ENCODE measurements at places on chromosomes 2 and 18.
A peak's percentile ranks its signal among the peaks of the same experiment; 100 is the strongest.

GRCh38 chr2:178913049-178913441, 105.8 kb upstream of the TTN start:
- DNase-seq: no peak

GRCh38 chr2:223027442-223027841, 24.5 kb upstream of the KCNE4 start:
- no peak for DNase-seq

DNA sequence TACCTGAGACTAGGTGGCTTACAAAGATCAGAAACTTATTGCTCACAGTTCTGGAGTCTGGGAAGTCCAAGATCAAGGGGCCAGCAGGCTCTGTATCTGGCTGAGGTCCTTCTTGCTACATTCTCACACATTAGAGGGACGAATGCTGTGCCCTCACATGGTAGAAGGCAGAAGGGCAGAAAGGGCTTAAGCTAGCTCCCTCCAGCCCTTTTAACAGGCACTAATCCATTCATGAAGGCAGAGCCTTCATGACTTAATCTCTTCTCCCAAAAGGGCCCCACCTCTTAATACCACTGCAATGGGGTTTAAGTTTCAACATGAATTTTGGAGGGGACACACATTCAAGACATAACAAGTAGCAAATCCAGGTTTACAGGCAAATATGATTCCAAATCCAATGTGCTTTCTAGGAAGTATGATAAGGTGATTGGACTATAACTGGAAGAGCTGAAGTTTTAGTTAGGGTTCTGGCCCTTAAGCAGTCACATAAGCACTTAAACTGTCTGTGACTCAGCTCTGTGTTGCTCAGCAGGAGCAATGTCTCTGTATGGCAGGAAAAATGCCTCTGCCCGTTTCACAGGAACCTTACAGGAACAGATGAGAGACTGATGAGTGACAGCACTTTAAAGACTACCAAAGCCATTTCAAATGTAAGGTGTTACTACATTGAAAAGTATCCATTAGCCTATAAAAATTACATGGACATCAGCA, 119.6 kb upstream of the PTPRM start:
- DNase-seq: no peak

DNA sequence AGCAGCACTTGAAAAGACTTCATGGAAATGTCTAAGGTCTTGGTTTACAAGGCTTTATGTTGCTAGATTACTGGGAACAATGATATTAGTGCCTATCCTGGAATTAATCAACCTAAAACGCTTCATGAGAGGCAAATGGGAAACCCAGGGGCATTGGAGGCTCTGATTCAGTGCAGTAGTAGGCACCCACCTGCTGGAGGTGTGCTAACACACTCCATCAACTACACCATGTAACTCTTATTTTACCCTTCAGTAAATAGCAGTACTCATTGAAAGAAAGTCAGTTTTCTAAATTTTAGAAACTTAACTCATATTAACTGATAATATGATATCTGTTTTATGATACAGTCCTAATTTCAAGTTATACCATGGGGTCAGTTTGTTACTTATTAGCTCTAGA, 17.4 kb upstream of the HNRNPA3 start:
- no peak for DNase-seq

DNA sequence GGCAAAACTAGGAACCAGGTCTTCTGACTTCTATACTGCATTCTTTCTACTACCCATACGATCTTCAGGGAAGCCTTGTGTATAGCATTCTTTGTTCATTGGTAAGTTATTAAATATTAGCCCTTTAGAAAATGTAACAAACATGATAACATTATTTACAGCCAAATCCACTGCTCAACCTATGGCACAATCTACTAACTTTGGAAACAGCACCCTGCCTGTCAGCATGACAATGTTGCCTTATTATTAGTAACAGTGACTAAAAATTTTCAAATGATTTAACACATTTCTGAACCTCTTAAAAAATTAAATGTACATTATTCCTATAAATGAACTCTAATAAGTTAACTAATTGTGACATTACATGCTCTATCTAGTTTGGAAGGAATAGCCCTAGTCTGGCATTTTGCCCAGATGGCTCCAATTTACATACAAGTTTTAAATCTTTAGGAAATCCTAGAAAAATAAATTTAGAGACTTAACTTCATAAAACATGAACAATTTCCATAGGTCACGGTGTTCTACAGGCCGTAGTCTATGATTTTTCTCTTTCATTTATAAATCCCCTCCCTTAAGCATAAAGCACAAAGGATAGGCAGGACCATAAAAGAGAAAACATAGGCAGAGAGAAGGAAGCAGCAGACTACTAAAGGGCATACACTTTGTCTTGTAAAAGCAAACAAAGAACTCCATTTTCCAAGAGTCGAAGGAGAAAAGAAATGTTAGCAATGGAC, 33.7 kb downstream of the YES1 start:
- no peak for DNase-seq

GRCh38 chr2:217478831-217479455, 523.9 kb downstream of the TNS1 start:
- no peak for DNase-seq

GRCh38 chr18:58275176-58275575, 231.2 kb downstream of the NEDD4L start:
- no peak for DNase-seq

GRCh38 chr2:169302364-169302763, 60.0 kb downstream of the LRP2 start:
- no peak for DNase-seq

DNA sequence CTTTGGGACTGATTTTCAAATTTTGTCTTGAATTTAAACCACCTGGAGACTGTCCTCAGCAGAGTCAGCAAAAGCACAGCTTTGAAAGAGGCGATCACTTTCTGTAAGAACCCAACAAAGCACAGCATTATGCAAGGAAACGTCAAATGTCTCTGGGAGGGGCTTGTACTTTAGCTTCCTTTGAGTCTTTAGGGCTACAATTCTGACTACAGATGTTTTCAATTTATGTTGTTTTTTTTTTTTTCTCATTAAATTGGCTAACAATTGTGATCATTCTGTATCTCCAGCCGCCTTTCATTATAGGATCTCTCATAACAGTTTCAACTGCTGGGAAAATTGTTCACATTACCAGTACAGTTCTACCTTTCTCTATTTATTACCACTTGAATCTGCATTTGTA, 48.3 kb downstream of the COL3A1 start:
- no peak for DNase-seq

DNA sequence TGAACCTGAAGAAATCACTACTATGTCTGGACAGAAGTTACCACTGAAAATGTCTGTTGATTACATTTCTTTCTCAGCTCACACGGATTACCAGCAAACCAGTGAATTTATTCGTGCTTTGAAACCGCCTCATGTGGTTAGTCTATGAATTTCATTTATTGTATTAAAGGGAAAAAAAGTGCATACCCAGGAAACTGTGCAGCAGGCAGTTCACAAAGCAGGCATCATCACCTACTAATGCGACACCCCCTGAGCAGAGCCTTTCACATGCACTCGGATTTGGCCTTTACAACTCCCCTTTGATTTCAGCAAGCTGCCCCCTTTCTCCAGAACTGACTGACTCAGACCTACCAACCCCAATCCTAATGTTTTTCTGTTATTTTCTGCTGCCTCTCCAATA, 20.1 kb downstream of the CPSF3 start:
- DNase-seq: no peak

GRCh38 chr2:35251156-35251555, 1104.4 kb upstream of the CRIM1 start:
- DNase-seq: no peak

DNA sequence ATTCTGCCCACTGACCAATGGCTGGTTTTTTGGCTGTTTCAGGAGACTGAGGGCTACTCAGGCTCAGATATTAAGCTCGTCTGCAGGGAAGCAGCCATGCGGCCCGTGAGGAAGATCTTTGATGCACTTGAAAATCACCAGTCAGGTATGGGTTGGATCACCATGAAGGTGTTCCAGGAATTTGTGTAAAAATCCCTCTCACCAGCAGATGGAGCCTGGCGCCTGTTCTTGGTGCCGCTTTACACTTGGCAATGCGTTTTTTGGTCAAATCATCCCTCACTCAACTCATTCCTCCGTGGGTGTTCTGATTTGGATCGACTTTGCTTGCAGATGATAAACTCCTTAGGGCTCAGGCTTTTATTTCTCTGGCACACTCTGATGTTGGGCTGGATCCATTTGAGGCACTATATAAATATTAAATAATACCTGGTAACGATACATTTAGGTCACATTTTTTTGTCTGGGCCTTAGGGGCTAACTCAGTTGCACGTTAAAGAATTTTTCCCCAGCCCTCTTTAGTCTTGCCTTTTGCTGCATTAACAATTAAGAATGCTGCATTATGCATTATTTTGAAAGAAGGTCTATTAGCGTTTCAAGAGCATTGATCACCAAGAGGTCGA, 50.0 kb downstream of the HDHD2 start:
- no peak for DNase-seq

- no peak for DNase-seq
These were observed 174.4 kb downstream of the ICOS start for GRCh38 chr2:204110751-204111516.

DNA sequence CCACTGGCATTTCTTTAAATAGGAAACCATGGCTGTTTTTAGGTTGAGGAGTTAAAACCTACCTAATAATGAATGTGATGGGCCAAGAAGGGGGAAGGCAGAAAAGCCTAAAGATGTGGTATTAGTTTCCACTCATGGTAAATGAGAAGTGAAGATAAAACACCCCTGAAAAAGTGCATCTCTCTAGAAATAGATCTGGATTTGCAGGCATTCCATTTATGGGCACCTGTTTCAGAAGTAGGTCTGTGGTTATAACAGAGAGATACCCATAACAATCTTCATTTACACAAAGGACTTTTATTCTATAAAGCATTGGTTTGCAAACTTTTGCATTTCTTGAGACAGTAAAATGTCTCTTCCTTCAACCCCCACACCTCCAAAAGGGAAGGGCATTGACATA, 62.1 kb downstream of the PRKCE start:
- no peak for DNase-seq

- DNase-seq: no peak
These were observed 766.3 kb downstream of the SLC4A3 start for GRCh38 chr2:220393711-220394110.

- no peak for DNase-seq
These were observed 8.7 kb upstream of the COL5A2 start for GRCh38 chr2:189188115-189188805.

DNA sequence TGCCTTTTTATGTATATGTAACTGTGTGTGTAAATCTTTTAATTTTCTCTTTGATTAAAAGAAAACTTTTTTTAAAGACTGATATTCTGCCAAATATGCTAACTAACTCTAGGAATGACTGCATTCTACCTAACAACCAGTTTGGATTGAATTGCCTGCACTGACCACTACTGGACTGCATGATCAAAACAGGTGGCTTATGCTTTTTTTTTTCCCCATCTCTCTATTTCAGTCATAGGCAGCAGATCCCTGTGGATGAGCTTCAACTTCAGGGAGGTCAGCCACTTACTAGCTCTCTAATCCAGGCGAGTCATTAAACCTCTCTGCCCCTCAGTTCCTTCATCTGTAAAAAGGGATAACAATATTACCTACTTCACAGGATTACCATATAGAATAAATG, 138.6 kb upstream of the SERTAD2 start:
- DNase-seq: no peak

DNA sequence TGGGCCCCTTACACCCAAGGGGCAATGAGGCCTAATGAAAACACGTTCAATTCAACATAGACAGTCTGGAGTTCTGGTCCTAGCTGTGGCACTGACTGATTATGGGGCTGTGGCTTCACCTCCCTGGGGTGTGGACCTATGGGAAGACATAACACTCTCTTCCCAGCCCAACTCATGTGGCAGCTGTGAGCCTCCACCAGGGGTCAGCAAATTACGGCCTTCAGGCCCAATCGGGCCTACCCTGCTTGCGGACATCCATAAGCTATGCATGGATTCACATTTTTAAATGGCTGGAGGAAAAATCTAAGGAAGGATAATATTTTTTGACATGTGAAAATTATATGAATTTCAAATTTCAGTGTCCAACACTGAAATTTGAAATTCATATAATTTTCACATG, 101.3 kb downstream of the LOXHD1 start:
- peak; percentile 20 for DNase-seq

DNA sequence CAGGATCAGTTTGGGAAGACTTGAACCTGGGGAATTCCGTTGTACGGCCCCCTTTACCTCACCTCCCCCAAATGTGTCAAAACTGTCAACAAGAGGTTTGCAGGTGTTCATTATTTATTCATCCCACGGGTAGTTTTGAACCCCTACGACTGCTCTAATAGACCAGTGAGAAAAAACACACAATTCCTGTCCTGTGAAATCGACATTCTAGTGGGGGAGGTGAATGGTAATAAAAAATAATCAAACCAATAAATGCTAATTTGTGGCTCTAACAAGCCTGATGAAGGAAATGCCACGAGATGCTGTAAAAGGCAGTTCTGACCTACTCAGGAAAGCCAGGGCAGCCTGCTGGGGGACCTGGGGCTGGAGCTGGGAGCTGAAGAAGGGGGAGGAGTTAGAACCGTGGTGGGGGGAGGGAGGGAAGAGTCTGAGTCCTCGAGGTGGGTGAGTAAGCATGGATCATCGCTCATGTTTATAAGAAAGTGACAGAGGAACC, 463 bp upstream of the DNAJB2 start:
- no peak for DNase-seq

DNA sequence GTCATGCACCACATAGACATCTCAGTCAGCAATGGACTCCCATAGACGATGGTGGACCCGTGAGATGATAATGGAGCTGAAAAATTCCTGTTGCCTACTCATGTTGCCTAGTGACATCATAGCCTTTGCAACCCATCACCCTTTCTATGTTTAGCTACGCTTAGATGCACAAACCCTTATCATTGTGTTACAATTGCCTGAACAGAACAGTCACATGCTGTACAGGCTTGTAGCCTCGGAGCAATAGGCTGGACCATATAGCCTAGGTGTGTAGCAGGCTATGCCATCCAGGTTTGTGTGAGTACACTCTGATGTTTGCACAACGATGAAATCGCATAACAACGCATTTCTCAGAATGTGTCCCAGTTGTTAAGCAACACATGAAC, 221.6 kb downstream of the ALPK2 start:
- DNase-seq: no peak

GRCh38 chr18:55744206-55744605, 156.2 kb upstream of the TCF4 start:
- no peak for DNase-seq

DNA sequence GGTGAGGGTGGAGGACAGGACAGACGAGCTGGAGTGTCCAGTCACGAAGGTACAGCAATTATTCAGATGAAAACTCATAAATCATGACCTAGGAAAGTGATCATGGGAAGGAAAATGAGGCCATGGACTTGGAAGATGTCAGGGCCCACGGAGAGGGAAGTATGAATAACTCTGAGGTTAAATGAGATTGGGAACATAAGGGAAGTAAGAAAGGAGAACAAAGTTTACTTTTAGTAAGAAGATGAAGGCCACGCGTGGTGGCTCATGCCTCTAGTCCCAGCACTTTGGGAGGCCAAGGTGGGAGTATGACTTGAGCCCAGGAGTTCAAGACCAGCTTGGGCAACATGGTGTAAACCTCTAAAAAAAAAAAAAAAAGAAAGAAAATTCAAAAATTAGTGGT, 56.2 kb downstream of the AQP4 start:
- DNase-seq: no peak

- no peak for DNase-seq
These were observed 98.0 kb downstream of the ANKRD44 start for GRCh38 chr2:197212344-197213262.

All from caudate nucleus (tissue), 63 donors.